ENCODE measurements at places on chromosomes 6 and 20.

DNA sequence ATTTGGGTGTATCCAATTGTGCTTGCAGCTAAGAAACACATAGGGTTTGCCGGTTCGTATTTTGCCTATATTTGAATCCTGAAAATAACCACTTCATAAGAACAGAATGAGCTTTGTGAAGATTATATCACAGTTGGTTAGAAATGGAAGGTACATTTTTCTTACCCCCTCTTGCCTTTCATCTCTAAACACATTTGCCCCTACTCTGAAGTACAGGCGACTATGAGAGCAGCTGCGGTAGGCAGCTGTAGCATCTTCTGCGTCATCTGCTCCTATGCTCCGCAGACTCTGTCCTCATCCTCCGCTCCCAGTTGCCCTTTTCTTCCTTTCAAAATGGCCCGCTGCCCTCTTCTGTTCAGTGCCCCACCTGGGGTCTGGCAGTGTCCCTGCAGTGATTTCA is 47.6 kb upstream of the REV3L start:
- no peak for DNase-seq

GRCh38 chr6:28212510-28213212 is 12.4 kb upstream of the ZSCAN9 start:
- peak; percentile 81 for DNase-seq

DNA sequence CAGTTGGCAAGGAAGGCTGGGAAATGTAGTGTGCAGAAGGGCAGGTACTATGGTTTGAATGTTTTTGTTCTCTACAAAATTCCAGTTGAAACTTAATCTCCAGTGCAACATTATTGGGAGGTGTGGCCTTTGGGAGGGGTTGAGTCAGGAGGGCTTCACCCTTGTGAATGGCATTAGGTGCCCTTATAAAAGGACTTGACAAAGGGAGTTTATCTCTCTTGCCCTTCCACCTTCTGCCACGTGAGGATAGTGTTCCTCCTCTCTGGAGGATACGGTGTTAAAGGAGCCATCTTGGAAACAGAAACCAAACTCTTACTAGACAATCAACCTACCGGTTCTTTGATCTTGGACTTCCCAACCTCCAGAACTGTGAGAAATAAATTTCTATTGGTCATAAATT is 82.2 kb upstream of the LRFN2 start:
- no peak for DNase-seq

GRCh38 chr20:13671916-13672378 is 33.2 kb upstream of the TASP1 start:
- DNase-seq, result no peak

GRCh38 chr20:50470264-50470858 is 39.8 kb upstream of the PTPN1 start:
- DNase-seq, result no peak

DNA sequence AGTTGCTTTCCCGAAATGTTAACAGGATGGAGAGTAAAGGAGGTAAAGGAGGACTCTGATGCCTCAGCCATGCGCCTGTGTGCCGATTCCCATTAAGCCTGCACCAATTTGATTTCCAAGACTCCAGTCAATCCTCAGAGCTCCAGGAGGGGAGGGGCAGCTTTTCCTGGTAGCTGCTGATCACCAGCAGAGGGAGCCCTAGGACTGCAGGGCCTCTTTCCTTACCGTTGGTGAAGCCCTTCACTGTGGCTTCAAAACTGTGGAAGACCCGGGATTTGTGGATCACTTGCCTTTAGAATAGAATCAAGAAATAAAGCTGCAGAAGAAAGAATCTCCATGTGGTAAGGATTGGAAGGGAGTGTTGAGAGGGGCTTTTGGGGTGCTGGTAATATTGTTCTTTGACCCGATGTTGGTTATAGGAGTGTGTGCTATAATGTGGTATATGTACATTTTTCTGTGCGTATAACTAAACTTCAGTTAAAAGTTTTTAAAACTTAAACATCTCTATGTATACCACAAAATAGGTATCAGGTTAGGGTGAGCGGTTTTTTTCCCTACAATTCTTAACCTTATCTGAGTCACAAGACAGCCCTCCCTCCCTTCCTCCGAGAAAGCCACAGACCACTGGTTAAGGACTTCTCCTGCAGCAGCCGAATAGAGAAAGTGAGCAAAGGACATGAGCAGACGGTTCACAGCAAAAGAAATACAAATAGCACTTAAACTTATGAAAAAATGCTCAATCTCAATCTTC is 6.9 kb upstream of the OSER1 start:
- peak; percentile 72 for DNase-seq

DNA sequence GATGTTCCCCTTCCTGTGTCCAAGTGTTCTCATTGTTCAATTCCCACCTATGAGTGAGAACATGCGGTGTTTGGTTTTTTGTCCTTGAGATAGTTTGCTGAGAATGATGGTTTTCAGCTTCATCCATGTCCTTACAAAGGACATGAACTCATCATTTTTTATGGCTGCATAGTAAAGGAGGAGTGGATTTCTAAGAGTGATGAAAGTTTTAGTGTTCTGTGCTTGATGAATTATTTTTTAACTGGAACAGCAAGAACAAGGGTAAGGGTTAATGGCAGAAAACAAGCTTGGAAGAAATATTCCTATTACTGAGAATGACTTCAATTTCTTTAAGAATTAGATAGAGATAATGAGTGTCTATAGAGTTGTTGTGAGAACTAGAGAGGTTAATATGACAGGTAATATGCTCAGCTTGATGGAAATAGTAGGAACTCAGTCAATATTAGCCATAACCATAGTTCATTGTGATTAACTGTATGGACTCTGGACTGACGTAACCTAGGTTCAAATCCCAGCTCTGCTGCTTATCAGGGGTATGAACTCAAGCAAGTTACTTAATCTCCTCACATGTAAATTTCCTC is 190.0 kb downstream of the RPS12 start:
- DNase-seq, result no peak

- no peak for DNase-seq
Measured at GRCh38 chr6:129777371-129777770, 67.4 kb upstream of the ARHGAP18 start.

DNA sequence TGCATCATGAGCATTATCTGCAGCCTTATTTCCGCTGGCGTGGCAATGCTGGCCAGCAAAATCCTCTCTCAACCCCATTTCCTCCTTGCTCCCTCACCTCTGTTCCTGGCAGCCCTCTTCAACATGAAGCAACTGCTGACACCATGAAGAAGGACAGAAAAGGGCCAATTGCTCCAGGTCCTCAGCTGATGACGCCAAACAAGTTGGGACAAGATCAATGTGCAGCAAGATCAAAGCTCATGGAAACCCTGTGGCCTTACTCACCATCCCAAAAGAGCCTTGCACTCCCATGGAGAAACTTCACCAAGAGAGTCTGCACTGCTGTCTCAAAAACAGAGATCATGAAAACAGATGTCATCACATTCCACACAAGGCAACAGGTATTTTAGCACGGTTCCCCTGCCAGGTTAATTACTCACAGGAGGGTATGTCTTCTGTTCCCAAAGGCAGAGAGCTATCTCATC is 7.4 kb downstream of the GFOD1 start:
- no peak for DNase-seq

GRCh38 chr6:44386929-44387345 is 569 bp upstream of the CDC5L start:
- DNase-seq, result no peak

GRCh38 chr20:62623488-62624324 is 18.6 kb upstream of the SLCO4A1 start:
- DNase-seq, result peak; percentile 86

DNA sequence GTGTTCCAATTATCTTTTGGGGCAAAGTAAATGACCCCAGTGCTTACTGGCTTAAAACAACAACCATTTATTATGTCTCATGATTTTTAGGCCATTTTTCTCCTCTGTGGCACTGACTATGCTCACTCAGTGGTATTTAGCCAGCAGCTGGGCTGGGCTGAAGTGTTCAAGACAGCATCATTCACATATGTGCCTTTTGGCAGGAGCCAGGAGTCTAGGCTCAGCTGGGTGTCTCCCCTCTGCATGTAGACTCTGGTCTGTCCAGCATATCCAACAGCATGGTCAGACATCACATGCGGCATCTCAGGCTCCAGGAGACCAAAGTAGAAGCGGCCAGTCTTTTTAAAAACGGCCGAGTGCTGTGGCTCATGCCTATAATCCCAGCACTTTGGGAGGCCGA is 120.3 kb upstream of the TOP1 start:
- no peak for DNase-seq

DNA sequence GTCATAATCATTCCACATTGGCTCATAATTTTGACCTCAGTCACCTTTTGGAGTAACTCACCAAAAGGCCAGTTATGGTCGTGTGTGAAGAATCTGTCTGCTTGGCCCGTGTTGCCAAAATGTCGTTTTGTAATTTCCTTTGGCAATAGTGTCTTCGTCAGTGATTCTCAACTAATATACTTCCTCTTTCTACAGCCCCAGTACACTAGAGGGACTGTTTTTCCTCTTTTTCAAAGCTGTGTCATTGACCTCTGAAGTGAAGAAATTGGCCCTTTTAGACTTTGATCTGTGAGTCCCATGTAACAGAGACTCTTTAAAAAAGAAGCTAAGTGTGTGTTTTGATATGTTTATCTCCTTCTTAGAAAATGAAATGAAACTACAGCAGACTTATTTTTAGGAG is 5.2 kb downstream of the FOXO3 start:
- DNase-seq, result peak; percentile 100

GRCh38 chr6:69848552-69848951 is 17.8 kb upstream of the COL19A1 start:
- no peak for DNase-seq

GRCh38 chr6:169370054-169370453 is 116.4 kb upstream of the THBS2 start:
- DNase-seq, result no peak

DNA sequence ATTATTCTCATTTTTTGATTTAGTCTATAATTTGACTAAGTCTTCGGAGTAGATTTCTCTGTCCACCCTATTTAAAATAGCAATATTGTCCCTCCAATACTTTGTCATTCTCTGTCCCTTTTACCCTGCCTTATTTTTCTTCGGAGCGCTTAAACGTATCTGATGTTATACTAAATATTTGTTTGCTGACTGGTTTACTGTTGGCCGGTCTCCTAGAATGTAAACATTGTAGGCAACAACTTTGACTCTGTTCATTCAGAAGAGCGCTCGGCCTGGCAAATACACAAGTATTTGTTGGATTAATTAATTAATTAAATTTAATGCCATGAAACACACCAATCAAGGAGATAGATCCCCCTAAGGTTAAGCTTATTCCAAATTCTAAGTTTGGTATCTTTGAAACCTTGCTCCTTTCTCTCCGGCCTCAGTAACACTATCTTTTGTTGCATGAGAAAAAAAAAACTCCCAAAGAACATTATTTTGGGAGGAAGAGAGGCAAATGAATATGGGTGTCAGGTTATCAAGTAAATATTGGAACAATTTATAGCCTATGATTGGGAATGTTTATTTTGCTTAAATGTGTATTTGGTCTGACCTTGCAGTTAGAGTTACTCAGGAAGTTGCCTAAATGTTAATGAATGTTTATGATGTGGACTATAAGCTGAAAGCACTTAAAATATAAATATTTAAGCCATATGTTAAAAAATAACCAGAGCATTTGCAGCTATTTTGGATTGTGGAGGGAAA is 231.1 kb downstream of the SOX4 start:
- no peak for DNase-seq

- DNase-seq, result no peak
Measured at GRCh38 chr6:17149571-17149970, 47.7 kb downstream of the STMND1 start.

DNA sequence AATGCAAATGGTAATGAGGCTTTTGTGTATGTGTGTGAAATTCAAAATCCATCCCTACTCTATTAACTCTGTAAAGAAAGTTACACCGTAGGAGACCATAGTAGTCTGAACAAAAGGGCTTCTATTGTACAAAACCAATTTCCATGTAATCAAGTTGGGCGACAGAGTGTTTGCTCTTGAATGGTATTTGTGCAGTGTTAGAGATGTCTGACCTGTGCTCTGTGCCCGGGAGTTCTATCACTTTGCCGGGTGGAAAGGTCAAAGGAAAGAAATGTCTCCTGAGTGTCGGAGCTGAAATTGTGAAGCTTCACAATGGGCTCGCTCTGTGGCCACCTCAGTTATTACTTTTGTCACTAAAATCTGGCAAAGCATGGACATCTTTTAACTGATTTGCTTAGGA is 312.0 kb downstream of the SAMD5 start:
- DNase-seq, result no peak

GRCh38 chr6:13762611-13763441 is 51.2 kb upstream of the RANBP9 start:
- DNase-seq, result peak; percentile 98

- no peak for DNase-seq
Measured at GRCh38 chr20:43983359-43983758, 68.7 kb downstream of the TOX2 start.

- no peak for DNase-seq
Measured at GRCh38 chr6:7953753-7954152, 43.2 kb upstream of the TXNDC5 start.

- DNase-seq, result no peak
Measured at GRCh38 chr6:7515363-7515762, 26.1 kb upstream of the DSP start.

GRCh38 chr20:40807821-40808170 is 118.8 kb upstream of the MAFB start:
- no peak for DNase-seq

DNA sequence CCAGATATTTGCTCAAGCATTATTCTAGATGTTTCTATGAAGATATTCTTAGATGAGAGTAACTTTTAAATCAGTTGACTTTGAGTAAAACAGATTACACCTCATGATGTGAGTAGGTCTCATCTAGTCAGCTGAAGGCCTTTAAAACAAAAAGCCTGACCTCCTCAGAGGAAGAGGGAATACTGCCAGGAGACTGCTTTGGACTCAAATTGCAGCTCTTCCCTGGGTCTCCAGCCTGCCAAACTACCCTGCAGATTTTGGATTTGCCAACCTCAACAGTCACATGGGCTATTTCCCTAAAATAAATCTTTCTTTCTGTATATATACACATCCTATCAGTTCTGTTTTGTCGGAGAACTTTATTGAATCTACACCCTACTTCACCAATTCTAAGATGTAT is 182.5 kb upstream of the TENT5A start:
- DNase-seq, result no peak

DNA sequence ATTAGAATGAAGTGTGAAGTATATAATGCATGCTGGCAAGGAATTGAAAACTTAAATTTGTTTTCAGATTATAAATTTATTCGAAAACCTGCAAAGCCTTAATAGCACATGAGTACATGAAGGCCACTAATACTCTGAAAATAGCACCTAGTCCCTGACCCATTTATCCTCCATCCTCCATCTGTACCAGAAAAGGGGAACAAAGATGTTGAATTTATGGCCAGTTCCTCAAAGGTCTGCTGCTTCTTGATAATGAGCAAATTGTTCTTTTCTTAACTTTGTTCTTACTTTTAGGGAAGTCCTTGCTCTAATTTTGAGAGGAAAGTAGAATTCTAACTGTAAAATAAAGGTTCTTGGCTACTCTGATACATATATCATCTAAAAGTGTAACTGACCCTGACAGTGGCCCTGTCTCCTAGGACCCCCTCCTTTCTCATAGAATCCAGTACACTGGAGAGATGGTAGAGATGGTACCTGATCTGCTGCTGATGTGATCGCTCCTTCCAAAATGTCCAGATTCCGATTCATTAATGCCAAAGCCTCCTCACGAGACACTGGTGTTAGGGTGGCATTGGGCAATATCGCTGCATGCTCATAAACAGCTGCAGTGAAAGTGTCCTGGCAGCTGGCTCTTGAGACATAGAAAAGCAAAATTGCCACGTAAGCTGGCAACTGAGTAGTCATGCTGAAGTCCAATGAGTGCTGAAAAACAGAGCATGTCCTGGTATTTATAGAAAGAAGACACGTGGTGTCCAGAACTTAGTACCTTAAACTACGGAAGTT is at the start of gene VNN1:
Gene VNN1 (minus strand): TSS at position 704 of the 783 bp plus-strand sequence. CDS start 20 bp downstream, at position 684.
- DNase-seq, result peak; percentile 4

Measured in AML-193 (cell line).